ENCODE measurements at places on chromosomes 5 and 9.
A peak's percentile ranks its signal among the peaks of the same experiment; 100 is the strongest.

DNA sequence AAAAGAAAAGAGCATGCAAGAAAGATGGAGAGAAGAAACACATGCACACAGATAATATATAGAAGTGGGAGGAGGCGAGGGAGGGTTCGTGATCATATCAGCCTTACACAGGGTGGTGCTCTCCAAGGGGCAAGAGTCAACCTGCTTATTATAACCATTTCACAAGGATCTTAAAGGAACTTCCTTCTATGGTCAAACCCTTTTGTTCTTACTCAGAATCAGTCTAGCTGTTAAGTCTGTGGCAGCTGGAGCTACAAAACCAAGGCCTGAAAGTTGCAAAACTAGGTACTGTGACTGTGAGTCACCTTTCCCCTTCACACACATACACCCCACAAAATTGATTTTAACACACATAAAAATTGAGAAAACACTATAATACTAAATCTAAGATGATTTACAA lies 18.5 kb upstream of the ERMP1 start:
- DNase-seq, result peak; percentile 68

DNA sequence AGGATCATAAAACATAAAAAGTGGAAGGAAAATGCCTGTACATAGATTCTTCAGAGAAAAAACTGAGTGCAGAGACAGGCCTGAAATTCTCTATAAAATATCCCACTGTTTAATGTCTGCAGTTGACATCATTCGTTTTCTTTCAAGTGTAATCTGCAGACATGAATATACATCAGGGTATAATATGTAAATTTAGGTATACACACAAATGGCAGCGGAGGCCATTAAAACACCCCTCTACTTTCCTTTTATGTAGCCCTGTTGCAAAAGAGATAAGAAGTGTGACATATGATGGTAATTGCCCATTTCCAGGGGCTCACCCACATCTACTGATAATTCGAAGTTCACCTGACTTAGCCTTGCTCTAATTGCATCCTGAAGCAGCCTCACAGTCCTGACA lies 164.3 kb downstream of the SLC24A2 start:
- no peak for DNase-seq

GRCh38 chr5:72611118-72611730 lies 104.0 kb upstream of the ZNF366 start:
- DNase-seq, result peak; percentile 76

DNA sequence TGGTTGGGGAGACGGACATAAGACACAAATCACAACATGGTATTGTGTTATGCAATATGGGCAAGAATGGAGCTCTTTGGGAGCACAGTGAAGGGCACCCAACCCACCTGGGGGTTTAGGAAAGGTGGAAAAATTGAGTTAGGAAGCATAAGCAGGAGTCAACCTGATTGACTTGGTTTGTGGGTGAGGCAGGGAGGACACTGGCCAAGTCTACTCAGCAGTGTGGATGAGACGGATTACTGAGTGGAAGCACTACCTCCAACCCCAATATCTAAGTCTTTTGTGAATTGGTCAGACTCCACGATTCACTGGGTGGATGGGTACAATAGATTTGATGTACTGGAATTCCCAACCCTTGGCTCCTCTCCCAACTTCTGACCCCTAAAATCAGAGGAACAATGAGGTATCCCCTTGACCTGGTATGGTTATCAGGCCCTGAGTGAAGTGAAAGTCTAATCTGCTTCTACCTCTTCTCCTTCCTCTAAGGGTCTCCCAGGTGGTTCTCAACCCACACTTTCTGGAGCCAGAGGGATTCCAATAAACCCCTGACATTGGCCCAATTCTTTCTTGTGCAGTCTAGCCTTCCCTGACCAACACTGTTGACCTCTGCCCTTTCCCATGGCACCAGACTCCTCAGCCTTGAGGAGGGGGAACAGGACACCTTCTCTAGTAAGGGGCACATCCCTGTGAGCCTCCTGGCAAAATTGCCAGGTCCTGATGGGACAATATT lies 5.2 kb downstream of the EGR1 start:
- DNase-seq, result no peak

GRCh38 chr9:81724242-81724889 lies 35.0 kb upstream of the TLE1 start:
- no peak for DNase-seq

- DNase-seq, result no peak
These were observed 88.9 kb upstream of the TYRP1 start for GRCh38 chr9:12604164-12604821.

DNA sequence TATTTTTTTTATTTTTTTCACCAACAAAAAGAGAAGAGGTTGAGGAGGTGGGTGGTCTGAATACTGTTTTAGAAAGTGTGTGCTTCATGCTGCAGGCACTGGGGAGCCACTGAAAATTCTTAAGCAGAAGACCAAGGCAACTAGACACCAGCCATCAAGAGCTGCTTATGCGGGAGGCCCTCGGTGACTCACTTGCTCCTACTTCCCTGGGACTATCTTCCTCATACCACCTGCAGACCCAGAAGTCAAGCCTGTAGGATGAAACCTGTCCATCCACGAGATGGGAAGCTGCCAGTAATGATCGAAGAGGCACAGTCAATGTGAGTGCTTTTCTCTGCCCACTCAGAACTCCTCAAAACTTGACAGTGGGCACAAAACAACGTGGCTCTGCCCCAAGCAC lies 125.8 kb upstream of the SLC44A1 start:
- no peak for DNase-seq

DNA sequence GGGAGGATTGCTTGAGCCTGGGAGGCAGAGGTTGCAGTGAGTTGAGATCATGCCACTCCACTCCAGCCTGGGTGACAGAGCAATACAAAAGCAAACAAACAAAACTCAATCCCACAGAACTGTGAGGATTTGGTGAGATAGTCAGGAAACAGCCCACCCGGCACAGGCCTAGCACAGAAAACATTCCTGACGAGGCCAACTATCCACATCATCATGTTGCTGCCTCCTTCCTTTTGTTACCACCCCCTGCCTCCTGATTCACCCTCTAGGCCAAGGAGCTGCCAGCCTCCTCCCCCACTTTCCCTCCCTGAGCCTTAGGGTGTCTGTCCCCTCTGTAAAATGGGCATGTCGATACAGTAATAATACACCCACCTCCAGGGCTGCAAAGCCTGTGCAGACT lies 39.0 kb downstream of the STK10 start:
- DNase-seq, result no peak

GRCh38 chr5:111779922-111780292 lies 22.9 kb upstream of the NREP start:
- DNase-seq, result peak; percentile 71

DNA sequence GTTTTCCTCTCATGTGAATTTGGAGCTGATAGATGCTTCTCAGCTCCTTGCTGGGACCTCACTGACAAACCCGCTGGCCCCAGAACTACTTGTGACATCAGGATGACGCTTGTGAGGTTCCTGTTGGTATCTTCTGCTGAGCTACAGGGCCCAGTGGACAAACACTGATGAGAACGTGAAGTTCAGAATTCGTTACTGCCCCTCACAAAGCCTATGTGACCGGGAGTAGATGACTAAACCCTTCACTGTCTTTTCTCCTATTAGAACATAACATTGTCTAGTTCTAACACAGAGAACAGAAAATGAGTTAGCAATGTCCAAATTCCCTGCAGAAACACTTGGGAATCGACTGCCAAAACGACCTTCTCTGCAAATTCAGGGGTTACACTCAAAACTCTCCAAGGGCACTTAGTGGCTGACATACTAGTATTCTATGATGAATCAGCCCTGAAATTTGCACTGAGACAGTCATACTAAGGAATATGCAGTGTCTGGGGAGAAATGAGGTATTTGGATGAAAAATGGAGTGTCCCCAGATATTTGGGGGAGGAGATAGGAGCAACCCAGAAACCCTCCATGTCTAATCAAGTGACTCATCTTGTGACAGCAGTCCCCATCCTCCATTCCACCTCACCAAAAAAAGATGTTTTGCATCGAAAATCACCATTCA lies 143.2 kb upstream of the TRIM32 start:
- DNase-seq, result no peak

DNA sequence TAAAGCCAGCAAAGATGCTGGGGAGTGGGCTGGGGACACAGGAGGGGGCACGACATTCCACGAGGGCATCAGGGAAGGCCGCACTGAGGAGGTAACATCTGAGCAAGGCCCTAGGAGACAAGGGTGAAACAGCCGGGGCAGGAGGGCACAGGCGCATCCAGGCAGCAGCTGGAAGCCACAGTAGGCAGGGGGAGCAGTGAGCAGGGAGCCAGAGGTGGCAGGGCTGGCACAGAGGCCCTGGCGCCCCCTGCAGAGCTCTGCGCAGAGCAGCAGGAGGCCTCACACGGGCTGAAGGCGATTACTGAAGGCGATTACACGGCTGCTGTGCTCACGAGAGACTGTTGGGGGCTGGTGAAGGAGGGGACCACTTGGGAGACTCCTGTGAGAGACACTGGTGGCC lies 15.4 kb downstream of the LMAN2 start:
- DNase-seq, result no peak

GRCh38 chr5:101878190-101878589 lies 417.9 kb downstream of the SLCO4C1 start:
- DNase-seq, result peak; percentile 7

- DNase-seq, result no peak
These were observed 456.9 kb downstream of the RASEF start for GRCh38 chr9:82606071-82606470.

DNA sequence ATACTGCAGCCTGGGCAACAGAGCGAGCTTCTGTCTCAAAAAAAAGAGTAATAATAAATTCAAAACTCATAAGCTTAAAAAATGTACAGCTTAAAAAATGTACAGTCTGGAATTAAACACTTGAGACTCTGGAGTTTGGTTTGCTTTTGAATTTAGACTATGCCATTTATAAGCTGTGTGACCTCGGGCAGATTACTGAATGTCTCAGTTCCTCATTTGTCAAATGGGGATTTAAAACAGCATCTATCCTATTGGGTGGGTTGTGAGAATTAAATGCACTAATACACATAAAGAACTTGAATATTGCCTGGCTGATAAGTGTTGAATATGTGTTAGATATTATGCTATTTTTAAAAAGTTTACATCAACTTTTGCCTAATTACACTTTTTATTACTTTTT lies 98.4 kb downstream of the SCAMP1 start:
- no peak for DNase-seq

- DNase-seq, result no peak
These were observed 233.0 kb upstream of the ATP10B start for GRCh38 chr5:161085056-161085455.

GRCh38 chr5:132561601-132562000 lies 4.8 kb downstream of the RAD50 start:
- DNase-seq, result no peak

GRCh38 chr5:89520771-89521170 lies 637.8 kb upstream of the MEF2C start:
- DNase-seq, result no peak

- peak; percentile 20 for DNase-seq
These were observed 294.1 kb upstream of the TNC start for GRCh38 chr9:115411993-115412452.

DNA sequence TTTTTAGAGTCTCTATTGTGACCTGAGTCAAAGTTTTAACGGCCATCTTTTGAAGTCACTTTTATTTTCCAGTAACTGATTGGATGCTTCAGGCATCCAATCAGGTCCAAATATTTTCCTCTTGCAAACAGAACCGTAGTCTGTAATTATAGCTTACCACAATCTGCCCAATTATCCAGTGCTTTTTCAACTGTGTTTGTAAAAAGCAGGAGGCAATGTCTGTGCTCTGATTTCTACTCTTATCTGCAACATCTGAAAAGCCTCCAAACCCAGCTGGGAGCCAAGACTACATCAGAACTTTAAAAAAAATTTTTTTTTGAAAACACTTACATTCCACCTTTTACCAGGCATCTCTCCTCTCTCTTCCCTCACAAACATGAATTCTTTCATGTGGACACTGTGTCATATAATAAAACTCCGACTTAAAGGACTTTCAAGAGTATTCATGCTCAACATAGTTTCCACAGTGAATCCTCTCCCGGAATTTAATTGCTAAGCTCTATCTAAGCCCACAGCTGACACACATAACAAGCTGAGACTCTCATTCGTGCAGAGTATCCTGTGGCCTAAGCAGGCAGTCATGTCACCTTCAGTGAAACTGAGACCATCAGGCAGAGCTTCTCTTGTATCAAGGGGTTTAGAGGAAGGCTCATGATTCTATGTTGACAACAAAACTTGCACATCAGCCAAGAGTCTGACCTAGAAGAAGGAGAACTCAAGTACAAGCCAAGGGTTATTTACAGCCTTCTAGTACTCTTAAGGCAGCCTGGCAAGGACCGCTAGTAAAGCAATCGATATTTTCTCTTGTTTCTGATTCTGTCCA lies 272.7 kb downstream of the TLE1 start:
- peak; percentile 24 for DNase-seq

GRCh38 chr9:128913995-128914772 lies 6.6 kb upstream of the PHYHD1 start:
- no peak for DNase-seq

- DNase-seq, result no peak
These were observed 296.1 kb downstream of the NDUFS4 start for GRCh38 chr5:53856506-53856905.

DNA sequence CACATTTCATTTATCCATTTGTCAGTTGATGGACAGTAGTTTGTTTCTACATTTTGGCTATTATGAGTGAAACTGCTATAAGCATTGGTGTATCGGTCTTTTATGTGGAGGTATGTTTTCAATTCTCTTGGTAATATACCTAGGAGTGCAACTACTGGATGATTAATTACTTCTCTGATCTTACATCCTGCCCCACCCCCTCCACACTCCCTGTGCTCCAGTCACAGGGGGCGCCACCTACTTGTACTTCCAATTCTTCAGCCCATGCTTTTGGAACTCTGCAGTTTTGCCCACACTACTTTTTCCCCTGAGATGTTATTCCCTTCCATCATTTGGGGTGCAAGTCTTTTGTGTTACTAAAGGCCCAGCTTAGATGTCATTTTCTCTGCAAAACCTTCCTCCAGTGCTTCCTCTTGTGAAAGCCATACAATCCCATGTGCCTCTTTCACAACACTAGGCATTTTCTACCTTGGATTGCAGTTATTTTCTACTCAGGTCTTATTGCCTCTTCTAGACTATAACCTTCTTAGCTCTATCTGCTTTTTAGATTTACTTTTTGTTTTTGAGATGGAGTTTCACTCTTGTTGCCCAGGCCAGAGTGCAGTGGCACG lies 42.1 kb downstream of the SEC61B start:
- DNase-seq, result no peak

GRCh38 chr5:55986931-55987330 lies 7.8 kb downstream of the IL6ST start:
- no peak for DNase-seq

DNA sequence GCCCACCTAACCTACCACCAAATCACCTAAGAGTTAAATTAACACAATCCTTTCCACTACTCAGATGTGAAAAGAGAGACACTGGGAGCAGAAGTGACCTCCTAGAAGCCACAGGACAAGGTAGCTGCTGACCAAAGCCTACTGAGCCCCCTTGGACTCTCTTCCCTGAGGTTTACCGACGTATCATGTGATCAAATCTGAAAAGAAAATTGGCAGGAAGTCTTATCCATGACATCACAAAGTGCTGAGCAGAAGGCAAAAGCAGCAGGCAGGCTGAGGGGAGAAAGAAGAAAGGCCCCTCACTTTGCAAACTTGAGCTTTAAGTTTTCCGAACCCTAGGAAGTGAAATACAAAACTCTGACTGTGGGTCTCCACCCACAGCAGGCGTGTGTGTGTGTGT lies 11.1 kb downstream of the PRELID2 start:
- no peak for DNase-seq
